Activated CD4-positive, alpha-beta T cell treated with anti-CD3 and anti-CD28 coated beads, Interleukin-2, amount 10 ng/mL, durations not matched to agents 24 days and 14 days (primary cell): ENCODE measurements at places on chromosomes 2 and 18. TPM values are rescaled to one million over a fixed set of nuclear protein-coding genes. Genes with fewer than 3 reads are reported as not detected.

DNA sequence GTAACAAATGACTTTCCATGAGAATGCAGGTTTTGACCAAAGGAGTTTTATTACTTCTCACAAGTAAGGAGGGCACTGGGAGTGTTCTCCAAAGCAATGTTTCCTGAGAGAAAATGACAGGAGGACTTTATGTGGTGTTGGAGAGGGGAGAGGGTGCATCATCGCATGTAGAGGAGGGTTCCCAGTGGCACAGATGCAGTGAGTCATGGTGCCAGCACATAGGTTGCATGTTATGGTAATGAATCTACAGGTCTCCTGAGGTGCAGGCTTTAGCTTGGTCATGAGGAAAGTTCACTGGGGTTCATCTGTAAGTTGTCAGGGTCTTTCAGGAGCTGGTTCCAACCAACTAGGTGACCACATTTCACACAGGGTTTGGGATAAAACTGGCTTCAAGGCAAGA is 30.4 kb downstream of the NAT8 start:
- no peaks in the 10 kb centered on the region for H3K36me3 ChIP-seq
- H3K27me3 ChIP-seq: peaks cover 6% of the 10 kb centered on the region
- H3K27ac ChIP-seq: no peak overlapping the region
- H3K4me3 ChIP-seq: no peak overlapping the region
- no peak for DNase-seq

DNA sequence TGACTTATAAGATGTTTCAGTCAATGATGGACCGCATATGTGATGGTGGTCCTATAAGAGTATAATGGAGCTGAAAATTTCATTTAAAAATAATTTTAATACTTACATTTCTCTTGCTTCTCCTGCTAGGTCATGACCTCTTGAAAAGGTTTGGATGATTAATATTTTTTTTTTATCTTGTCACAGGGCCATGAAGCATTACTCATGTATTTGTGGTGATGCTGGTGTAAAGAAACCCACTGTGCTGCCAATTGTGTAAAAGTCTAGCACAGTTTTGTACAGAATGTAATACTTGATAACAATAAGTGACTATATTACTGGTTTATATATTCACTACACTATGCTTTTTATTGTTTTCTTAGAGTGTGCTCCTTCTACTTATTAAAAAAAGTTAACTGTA is 124.2 kb upstream of the CELF4 start:
- no peaks in the 10 kb centered on the region for H3K27me3 ChIP-seq
- no peak for DNase-seq
- no peak overlapping the region for H3K27ac ChIP-seq
- H3K4me1 ChIP-seq: no peaks in the 10 kb centered on the region

GRCh38 chr2:236526455-236527158 is 43.0 kb upstream of the ACKR3 start:
- no peaks in the 10 kb centered on the region for H3K36me3 ChIP-seq
- H3K4me3 ChIP-seq: no peak overlapping the region
- H3K4me1 ChIP-seq: no peaks in the 10 kb centered on the region
- DNase-seq: no peak
- H3K27me3 ChIP-seq: peaks cover 25% of the 10 kb centered on the region
- H3K27ac ChIP-seq: no peak overlapping the region

GRCh38 chr2:168439536-168439935 is 16.5 kb upstream of the CERS6 start:
- no peak overlapping the region for H3K4me3 ChIP-seq
- no peak for DNase-seq
- H3K4me1 ChIP-seq: peaks cover 7% of the 10 kb centered on the region
- H3K27ac ChIP-seq: no peak overlapping the region

DNA sequence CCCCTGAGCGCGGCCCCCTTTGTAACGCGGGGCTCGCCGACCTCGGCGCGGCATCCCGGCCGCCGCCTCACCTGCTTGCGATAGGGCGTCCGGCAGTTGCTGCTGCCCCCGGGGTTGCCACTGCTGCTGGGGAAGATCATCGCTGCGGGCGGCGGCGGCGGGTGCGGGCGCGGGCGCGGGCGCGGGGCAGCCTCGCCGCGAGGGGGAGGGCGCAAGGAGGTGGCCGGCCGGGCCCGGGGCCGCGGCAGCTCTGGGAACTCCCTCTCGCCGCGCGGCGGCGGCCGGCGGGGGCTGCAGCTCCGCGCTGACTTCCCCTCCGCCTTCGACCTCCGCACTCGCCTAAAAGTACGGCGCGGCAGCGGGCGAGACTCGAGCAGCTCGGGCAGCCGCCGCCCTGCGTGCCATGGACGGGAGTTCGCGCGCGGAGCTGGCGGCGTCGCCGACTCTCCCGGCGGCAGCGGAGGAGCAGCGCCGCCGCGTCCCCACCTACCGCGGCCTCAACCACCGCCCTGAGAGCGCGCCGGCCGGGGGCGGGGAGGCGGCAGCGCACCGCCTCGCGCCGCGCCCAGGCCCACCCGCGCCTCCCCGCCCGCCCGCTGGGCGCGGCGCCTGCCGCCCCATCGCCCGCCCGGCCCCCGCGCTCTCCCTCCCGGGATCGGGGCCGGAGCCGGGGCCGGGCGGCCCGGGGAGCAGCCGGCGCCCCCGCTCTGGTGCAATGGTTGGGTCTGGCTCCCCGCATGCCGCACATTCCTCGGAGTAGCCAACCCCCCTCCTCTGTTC is 86.0 kb downstream of the RBMS1 start:
- peaks cover 4% of the 10 kb centered on the region for H3K27me3 ChIP-seq
- peak overlapping the region; percentile 98 for H3K4me3 ChIP-seq
- peak overlapping the region; percentile 92 for H3K27ac ChIP-seq
- peaks cover 74% of the 10 kb centered on the region for H3K4me1 ChIP-seq
- peak; percentile 89 for DNase-seq
- peaks cover 18% of the 10 kb centered on the region for H3K36me3 ChIP-seq

- H3K36me3 ChIP-seq: no peaks in the 10 kb centered on the region
- peaks cover 15% of the 10 kb centered on the region for H3K27me3 ChIP-seq
- peak; percentile 68 for DNase-seq
- no peak overlapping the region for H3K27ac ChIP-seq
Observed at GRCh38 chr2:102592601-102593000, 26.8 kb upstream of the SLC9A2 start.

DNA sequence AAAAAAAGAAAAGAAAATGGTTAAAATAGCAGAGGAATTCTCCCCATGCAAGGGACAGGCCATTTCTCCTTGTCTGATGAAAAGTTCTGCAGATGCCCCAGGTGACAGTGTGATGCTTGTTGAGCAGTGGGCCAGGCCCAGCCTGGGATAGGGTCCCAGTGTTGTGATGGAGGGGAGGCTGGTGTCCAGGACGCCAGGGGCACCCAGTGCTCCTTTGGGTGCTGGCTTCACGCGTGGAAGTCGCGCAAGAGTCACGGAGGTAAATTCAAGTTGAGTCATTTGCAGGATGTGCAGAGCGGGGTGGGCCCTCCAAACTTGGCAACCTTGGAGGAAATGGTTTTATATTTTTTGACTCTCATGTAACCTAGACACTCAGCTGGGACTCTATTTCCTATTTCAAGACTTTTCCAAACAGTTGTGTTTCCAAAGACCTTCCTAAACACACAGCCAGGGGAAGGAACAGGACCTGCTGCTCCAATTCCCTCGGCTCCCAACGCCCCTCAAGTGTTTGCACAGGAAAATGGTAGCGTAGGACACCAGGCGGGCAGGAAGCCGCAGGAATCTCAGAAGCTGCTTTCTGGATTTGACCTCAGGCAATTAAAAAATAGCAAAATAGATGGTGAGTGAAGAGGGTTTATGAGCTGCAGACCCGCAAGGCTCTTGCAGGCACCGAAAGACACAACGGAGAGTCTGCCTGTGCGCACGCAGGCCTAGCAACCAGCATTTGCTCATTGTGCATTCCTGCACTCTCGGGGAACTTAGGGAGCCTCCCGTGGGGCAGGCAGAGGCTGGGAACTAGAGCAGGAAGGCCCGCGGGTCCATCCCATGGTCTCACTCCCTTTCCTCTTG is 107.1 kb upstream of the ODC1 start:
- no peak overlapping the region for H3K27ac ChIP-seq
- no peak for DNase-seq
- H3K4me1 ChIP-seq: peaks cover 2% of the 10 kb centered on the region
- H3K4me3 ChIP-seq: no peak overlapping the region

- peaks cover 2% of the 10 kb centered on the region for H3K36me3 ChIP-seq
- H3K4me1 ChIP-seq: peaks cover 36% of the 10 kb centered on the region
- peaks cover 47% of the 10 kb centered on the region for H3K27me3 ChIP-seq
Observed at GRCh38 chr2:109147405-109147804, 18.4 kb downstream of the SH3RF3 start.

GRCh38 chr2:148058641-148059040 is 37.8 kb downstream of the MBD5 start:
- H3K36me3 ChIP-seq: peaks cover 2% of the 10 kb centered on the region
- no peaks in the 10 kb centered on the region for H3K4me1 ChIP-seq
- no peak overlapping the region for H3K27ac ChIP-seq
- no peaks in the 10 kb centered on the region for H3K27me3 ChIP-seq
- no peak overlapping the region for H3K4me3 ChIP-seq

GRCh38 chr2:212863185-212863588 is 288.2 kb downstream of the IKZF2 start:
- H3K27ac ChIP-seq: no peak overlapping the region
- H3K4me1 ChIP-seq: no peaks in the 10 kb centered on the region
- no peaks in the 10 kb centered on the region for H3K27me3 ChIP-seq
- H3K4me3 ChIP-seq: no peak overlapping the region

- no peak overlapping the region for H3K4me3 ChIP-seq
- no peaks in the 10 kb centered on the region for H3K4me1 ChIP-seq
- DNase-seq: no peak
- no peaks in the 10 kb centered on the region for H3K27me3 ChIP-seq
- no peaks in the 10 kb centered on the region for H3K36me3 ChIP-seq
- H3K27ac ChIP-seq: no peak overlapping the region
Observed at GRCh38 chr2:21379140-21379539, 255.4 kb downstream of the TDRD15 start.

- peak overlapping the region; percentile 88 for H3K27ac ChIP-seq
- no peaks in the 10 kb centered on the region for H3K27me3 ChIP-seq
- peaks cover 65% of the 10 kb centered on the region for H3K4me1 ChIP-seq
Observed at GRCh38 chr2:98730053-98730706, 752 bp downstream of the MGAT4A start.

- no peak for DNase-seq
- H3K27me3 ChIP-seq: no peaks in the 10 kb centered on the region
- no peak overlapping the region for H3K27ac ChIP-seq
Observed at GRCh38 chr18:33802955-33803354, 224.9 kb downstream of the ASXL3 start.

- no peak for DNase-seq
- no peak overlapping the region for H3K4me3 ChIP-seq
- H3K4me1 ChIP-seq: peaks cover 8% of the 10 kb centered on the region
- no peaks in the 10 kb centered on the region for H3K36me3 ChIP-seq
- no peak overlapping the region for H3K27ac ChIP-seq
- peaks cover 5% of the 10 kb centered on the region for H3K27me3 ChIP-seq
Observed at GRCh38 chr2:12613137-12613835, 103.5 kb upstream of the TRIB2 start.

The TYMS gene
- total RNA-seq: 269 and 276 TPM in 2 replicates

The KLHL29 gene
- total RNA-seq: 3.7 and 3.8 TPM in 2 replicates

The SCN7A gene
- not detected in 2 replicates for total RNA-seq

The KCNJ3 gene
- total RNA-seq: not detected in 2 replicates

The LYG2 gene
- total RNA-seq: not detected in 2 replicates

The PREPL gene
- 32.7 and 33.3 TPM in 2 replicates for total RNA-seq

The SPC25 gene
- 22.5 and 22.8 TPM in 2 replicates for total RNA-seq
